Stimulated activated CD8-positive, alpha-beta memory T cell treated with anti-CD3 and anti-CD28 coated beads, Interleukin-15, amount 100 ng/mL, for 1 hour (primary cell): ENCODE measurements at places on chromosomes 1 and 21.
A peak's percentile ranks its signal among the peaks of the same experiment; 100 is the strongest.

GRCh38 chr1:11858968-11859871, 475 bp upstream of the NPPB start:
- peak; percentile 36 for DNase-seq

DNA sequence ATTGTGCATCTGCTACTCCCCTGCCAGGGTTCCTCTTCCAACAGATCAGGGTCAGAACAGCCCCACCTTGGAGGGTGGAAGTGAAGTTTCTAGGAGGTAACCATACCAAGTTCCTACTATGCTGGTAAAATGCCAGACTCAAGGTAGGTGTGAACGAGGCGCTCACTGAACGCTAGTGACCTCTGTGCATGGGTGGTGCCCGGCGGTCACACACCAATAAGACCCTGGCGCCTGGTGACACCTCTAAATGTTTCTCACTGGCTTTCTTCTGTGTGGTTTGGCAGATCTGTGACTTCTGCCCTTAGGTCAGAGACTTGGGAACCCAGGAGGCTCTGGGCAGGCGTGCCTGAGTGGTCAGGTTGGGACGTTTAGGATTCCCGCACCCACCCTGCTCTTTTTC, 55.9 kb downstream of the TMCO4 start:
- no peak for DNase-seq

GRCh38 chr1:21184276-21184675, 7.6 kb upstream of the EIF4G3 start:
- no peak for DNase-seq

- DNase-seq: no peak
Observed at GRCh38 chr1:27648602-27649305, 13.8 kb upstream of the FGR start.

DNA sequence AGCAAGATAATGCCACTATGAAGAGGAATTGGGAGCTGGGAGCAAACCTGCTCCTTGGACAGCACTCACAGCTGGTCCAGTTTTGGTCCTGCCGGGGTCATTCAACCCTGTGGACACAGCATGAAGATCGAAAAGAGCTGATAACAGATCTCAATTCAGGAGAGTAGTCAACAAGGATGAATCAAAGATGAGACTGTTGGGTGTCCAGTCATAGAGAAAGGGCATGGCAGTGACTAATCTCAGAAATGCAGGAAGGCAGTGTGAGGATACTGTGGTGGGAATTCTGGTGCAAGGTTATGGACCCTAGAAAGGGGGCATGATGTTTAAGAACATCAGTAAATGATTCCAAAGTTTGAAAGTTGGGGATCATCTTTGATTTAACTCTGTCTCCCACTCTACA, 261.4 kb upstream of the ZP4 start:
- DNase-seq: no peak

GRCh38 chr1:45334308-45335245, 5.4 kb upstream of the TOE1 start:
- no peak for DNase-seq

DNA sequence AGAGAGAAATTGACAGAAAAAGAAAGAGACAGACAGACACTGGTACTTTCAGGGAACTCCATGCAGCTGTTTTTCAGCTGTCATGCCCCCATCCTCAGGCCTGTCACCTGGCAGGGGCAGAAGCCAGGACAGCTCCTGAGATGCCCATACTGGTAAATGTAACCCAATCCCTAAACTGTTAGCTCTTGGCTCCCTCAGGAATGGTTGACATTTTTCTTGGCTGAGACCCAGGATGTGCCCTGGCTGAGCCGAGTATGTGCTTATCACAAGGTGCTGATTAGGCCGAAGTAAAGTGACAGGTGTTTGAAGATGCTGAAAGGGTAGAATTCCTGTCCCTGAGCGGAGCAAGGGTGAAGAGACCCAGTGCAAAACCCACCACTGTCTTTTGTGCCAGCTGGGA, 50.7 kb downstream of the PGM1 start:
- no peak for DNase-seq

DNA sequence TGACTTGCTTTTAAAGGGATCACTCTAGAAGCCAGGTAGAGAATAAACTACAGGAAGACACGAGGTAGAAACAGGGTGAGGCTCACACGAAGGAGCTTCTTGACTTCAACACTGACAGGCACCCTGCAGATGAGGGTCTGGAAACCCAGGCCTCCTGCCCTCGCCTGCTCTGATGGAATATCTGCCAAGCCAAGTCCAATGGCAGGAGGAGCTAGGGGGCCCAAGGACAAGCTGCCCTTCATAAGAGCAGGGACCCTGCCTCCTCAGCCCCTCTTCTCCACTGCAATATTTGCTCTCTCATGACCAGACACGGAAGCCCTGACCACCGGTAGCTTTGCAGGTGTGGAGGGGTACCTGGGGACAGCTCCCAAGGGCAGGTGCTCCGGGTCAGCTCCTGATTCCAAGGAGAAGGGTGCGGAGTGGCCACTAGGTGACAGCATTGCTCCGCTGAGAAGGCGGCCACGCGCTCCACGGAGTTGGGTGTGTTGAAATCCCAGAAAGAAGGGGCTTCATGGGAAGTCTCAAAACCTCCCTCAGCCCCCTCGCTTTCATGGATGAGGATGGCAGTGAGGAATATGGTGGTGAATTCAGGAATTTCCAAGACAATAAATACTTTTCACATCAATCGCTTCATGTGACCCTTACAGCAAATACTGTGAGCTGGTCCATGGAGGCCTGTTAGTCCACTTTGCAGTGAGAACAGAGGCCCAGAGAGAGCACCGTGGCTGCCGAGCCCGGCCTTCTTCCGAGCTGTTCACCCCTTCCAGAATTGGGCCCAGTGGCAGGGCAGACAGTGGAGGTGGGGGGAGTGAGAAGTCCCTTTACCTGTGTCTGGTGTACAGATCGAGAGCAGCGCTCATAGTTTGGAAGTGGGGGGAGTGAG, 33.2 kb upstream of the PAX7 start:
- DNase-seq: peak; percentile 18

GRCh38 chr1:28926629-28927265, 12.4 kb downstream of the EPB41 start:
- DNase-seq: peak; percentile 14

DNA sequence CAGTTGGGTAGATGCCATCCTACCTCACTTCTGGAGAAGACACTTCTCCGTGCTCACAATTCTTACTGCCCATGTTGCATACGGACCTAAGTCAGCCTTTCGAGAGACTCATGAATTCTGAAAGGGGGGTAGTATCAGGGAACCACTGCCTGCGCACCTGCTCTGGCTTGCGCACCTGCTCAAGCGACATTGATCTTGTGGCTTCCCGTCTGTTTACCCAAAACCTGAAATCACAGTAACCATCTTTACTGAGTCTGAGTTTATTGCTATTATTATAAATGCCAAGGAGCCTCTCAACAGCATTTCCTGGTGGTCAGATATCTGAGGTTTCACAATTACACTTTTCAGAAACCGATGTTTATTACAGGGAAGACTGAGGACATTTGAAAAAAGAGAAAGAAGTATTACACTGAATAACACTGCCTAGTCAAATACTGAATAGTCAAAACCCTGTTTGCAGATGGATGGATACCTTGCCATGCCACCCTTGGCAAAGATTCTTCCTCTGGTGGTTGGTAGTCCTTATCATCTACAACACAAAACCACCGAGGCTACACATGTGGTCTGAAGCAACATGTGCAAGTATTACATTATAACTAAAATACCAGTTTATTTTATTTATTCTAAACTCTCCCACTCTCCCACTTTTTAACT, 208.7 kb downstream of the SIPA1L2 start:
- no peak for DNase-seq

DNA sequence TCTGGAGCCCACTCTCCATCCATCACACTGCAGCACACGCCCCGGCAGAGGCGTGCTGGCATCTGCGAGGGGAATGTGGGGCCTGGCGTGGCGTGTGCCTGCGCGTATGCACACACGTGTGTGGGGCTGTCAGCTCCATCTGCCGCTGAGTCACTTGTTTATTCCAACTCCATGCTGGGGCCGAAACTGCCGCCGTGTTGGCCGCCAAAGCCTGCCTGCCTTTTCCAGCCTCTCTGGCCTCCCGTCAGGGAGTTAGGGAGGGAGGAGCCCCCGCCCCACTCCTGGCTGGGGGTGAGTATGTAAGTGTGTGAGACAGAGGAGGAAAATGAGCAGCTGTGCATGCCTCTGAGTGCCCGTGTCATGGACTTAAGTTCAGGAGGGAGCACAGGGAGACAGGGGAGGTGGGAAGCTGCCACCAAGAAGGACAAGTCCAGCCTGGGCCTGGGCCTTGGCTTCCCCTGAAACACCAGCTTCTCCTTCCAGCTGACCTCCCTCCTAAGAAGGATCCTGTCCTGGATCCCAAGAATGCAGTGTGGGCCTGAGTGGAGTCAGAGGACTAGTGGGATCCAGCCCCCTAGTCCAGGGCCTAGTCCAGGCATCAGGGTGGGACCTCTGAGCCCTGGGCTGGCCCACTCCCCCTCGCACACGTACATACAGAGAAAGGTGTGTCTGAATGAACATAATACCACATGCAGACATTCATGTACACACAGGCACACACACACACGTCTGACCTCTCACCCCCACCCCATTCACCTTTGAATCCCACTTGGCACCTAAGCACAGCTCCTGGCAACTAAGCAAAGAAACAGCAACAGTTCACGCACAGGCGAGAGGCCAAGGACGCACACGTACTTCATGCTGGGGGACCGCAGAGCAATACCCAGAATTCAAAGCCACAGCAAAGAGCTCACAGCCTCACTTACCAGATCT, 24.7 kb downstream of the MEF2D start:
- DNase-seq: no peak

DNA sequence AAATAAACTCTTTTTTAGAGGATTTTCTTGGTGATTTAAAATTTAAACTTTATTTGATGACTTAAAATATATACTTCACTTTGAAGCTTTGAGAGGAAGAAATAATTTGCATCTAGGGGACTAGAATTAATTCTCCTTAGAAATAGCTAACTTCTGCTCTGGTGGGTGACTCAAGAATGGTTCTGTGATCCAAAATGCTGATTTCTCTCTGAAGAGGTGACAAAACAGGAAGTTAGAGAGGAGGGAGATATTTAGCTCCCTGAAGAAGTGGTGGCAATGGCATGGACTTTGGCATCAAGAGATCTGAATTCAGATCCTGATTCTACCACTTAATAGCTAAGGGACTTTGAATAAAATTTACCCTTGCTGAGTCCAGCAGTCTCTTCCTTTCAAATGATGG, 125.8 kb upstream of the ATP1B1 start:
- DNase-seq: no peak

DNA sequence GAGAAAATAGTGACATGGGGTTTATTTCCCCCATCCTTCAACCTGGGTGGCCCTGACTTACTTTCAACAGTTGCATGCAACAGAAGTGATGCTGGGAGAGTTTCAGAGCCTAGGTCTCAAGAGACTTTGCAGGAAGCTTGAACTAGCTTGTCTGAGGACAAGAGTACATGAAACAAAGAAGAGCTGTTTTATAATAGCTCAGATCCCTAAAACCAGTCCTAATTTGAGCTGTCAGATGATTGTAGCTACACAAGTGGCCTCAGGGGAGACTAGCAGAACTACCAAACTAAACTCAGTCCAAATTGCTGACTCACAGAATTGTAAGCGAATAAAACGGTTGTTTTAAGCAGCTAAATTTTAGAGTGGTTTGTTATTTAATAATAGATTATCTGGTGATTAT, 17.1 kb downstream of the RC3H1 start:
- DNase-seq: no peak

GRCh38 chr1:4218619-4219018, 318.5 kb upstream of the C1orf174 start:
- DNase-seq: no peak

GRCh38 chr1:52551507-52552235, 1.2 kb downstream of the TUT4 start:
- DNase-seq: no peak

DNA sequence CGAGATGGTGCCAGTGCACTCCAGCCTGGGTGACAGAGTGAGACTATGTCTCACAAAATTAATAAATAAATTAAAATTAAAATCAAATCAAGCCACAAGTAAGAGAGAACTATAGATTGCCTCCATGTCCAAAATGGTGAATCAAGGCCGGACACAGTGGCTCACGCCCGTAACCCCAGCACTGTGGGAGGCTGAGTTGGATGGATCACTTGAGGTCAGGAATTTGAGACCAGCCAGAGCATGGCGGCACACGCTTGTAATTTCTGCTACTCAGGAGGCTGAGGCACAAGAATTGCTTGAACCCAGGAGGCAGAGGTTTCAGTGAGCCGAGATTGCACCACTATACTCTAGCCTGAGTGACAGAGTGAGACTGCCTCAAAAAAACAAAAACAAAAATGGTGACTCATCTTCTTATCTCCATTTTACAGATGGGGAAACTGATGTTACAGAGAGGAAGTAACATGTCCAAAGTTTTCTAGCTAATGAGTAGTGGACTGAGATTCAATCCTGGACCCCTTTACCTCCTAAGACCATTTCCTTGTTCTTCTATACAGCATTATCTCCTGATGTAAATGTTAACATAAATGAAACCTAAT, 99.0 kb upstream of the HNRNPU start:
- DNase-seq: no peak

DNA sequence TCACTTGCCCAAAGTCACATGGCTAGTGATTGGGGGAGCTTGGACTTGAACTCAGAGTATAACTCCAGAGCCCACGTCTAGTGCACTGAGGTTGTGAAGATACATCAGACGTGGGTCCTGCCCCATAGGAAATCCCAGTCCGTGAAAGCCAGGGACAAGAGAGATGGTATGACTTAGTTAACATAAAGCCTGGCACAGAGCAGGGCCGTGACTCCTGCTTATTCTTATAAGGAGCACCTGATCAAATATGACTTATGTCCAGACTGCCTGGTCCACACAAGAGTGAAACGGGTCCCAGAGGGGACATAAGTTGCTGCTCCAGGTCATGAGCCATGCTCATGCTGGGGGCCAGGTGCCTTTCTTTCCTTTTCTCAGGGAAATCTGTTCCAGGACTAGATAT, 166.3 kb upstream of the USP24 start:
- no peak for DNase-seq

DNA sequence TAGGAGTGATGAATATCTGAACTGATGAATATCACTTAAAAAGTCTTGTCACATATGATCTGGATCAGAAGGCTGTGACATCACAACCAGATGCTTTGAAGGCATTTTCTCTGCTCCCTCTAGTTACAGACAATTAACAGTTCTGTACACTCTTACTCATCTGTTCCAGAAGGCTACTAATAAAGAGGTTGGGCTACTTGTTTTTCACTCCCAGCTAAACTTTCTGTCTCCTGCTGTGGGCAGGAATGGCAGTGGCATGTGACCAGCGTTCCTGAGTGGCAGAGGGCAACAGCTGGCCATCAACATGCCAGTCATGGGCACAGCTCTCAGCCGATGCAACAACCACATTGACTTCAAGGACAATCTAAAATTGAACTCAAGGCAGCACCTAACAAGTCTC, 66.7 kb downstream of the SLC45A1 start:
- no peak for DNase-seq

- DNase-seq: no peak
Observed at GRCh38 chr1:113769601-113769970, 10.3 kb upstream of the PHTF1 start.

- DNase-seq: no peak
Observed at GRCh38 chr1:222821239-222821638, 6.4 kb downstream of the DISP1 start.

GRCh38 chr1:44553127-44553758, 121.0 kb downstream of the TMEM53 start:
- DNase-seq: no peak

GRCh38 chr1:49298304-49298703, 521.6 kb upstream of the BEND5 start:
- DNase-seq: no peak

GRCh38 chr1:168608796-168609715, 32.7 kb downstream of the XCL1 start:
- DNase-seq: no peak

GRCh38 chr1:232954594-232955365, 4.4 kb downstream of the NTPCR start:
- DNase-seq: no peak

- DNase-seq: no peak
Observed at GRCh38 chr1:51877434-51878307, 856 bp downstream of the NRDC start.
